H1 (cell line): ENCODE measurements at places on chromosomes 7 and 10.
A peak's percentile ranks its signal among the peaks of the same experiment; 100 is the strongest.

DNA sequence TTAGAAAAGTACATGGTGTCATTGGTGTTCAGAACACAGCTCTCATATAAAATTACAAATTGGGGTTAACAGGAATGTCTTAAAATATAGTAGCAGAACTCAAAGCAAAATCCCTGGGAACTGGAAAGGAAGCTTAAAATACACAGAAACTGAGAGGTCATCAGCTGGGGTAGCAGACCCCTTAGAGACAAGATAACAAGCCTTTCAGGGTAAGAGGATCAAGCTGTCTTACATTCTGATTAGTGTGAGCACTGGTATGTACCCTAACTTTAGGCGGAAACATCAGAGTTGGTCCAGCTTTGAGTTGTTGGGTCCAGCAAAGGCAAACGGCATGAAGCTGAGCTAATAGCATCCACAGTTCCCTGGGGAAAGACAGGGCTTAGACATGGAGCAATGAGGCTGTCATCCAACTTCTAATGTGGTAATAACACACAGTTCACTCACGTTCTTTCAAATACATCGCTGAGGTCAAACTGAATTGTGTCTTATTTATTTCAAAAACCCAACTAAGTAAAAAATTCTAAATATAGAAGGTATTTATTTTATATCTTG, 32.6 kb downstream of the ARHGAP21 start:
- no peaks in the 10 kb centered on the region for H3K27me3 ChIP-seq
- no peak for DNase-seq
- H3K4me1 ChIP-seq = no peaks in the 10 kb centered on the region
- no peak overlapping the region for H3K27ac ChIP-seq
- H3K4me3 ChIP-seq = no peak overlapping the region

DNA sequence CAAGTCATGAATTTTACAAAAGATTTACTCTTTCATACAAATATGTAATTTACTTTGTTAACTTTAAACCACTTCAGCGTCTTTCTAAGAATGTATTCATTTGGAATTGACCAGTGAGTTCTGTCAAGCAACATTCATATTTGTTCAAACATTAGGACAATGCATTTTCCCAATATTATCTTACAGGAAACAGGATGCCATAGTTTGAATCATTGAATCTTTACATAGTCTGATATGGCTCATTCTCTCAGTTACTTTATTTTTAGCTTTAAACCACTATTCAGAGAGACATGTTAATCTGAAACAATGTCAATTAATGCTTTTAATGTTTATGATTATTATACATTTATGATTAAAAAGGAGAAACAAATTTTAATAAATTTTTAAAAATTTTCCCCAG, 21.1 kb upstream of the MEOX2 start:
- DNase-seq = no peak
- H3K4me1 ChIP-seq = no peaks in the 10 kb centered on the region
- H3K27ac ChIP-seq = no peak overlapping the region
- H3K36me3 ChIP-seq = no peaks in the 10 kb centered on the region
- H3K27me3 ChIP-seq = no peaks in the 10 kb centered on the region
- H3K4me3 ChIP-seq = no peak overlapping the region

DNA sequence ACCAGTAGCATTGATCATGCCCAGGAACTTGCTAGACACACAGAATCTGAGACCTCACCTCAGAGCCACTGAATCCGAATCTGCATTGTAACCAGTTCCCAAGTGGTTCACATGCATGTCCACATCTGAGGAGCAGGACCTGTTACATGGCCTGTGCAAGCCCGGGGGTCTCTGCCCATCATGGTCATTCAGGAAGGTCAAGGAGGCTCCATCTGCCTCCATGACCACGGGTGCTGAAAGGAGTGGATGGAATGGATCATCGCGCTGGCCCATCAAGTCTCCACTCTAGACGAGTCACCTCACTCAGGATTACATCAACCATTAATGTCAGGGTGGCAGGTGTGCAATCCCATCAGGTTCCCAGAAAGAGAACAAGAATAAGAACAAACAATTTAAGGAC, 85.8 kb upstream of the ADAM12 start:
- DNase-seq = no peak
- no peak overlapping the region for H3K27ac ChIP-seq
- no peak overlapping the region for H3K4me3 ChIP-seq
- H3K4me1 ChIP-seq = no peaks in the 10 kb centered on the region
- no peaks in the 10 kb centered on the region for H3K36me3 ChIP-seq
- no peaks in the 10 kb centered on the region for H3K27me3 ChIP-seq

DNA sequence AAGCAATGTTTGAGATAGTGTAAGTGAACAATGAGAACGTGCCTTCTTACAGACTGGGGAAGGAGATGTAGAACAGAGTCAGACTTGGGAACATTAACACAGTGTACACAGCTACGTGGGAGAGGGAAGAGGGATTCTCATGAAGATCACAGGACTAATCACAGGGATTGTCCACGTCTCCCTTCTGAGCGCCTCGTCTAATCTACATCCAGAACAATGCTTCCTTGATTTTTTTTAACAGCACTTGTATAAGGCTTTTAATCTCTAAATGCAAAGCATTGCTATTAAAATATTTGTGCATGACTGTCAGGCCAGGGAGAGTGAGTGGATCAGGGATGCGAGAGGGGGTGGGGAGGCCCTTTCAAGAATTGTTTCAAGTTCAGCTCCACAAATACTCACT, 62.7 kb downstream of the MET start:
- no peaks in the 10 kb centered on the region for H3K36me3 ChIP-seq
- H3K4me3 ChIP-seq = no peak overlapping the region
- no peaks in the 10 kb centered on the region for H3K4me1 ChIP-seq
- no peak overlapping the region for H3K27ac ChIP-seq

- peak overlapping the region; percentile 50 for H3K4me3 ChIP-seq
- H3K36me3 ChIP-seq = no peaks in the 10 kb centered on the region
- H3K27me3 ChIP-seq = peaks cover 4% of the 10 kb centered on the region; the same call in 1 of the 2 replicates
- DNase-seq = no peak
- H3K27ac ChIP-seq = no peak overlapping the region
Observed at GRCh38 chr7:92837000-92837749, 802 bp upstream of the CDK6 start.

DNA sequence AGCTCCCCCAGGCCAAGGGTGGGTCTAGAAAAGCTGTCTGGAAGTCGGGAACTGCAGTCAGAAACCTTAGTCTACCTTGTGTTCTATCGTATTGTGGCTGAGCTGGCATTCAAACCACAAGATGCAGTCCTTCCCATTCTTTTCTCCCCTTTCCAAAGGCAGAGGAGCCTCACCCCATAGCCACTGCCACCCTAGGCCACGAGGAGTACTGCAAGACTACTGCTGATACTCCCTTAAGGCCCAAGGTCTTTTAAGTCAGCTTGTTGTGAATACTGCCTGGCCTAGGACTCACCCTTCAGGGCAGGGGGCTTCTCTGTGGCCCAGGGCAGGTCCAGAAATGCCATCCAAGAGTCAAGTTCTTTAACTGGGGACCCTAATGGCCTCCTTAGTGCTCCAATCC, 214.5 kb upstream of the CNTNAP2 start:
- H3K36me3 ChIP-seq = no peaks in the 10 kb centered on the region
- peaks cover 5% of the 10 kb centered on the region for H3K4me1 ChIP-seq
- H3K27ac ChIP-seq = no peak overlapping the region
- H3K27me3 ChIP-seq = no peaks in the 10 kb centered on the region
- no peak for DNase-seq

DNA sequence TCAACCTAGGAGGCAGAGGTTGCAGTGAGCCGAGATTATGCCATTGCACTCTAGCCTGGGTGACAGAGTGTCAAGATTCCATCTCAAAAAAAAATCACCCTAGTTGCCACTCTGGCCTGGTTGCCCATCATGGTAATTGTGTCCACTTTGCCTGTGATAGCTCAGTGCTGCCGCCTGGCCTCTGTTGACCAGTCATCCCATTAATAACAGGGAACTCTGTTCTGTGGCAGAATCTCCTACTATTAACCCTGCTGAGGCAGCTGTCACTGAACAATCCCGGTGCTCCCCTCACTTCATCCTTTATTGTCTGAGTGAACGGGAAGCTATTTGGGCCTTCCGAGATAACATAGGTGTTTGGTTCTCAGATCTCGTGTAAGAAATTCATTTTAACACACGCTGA, 14.6 kb downstream of the ZNF3 start:
- no peaks in the 10 kb centered on the region for H3K4me1 ChIP-seq
- H3K27ac ChIP-seq = no peak overlapping the region
- H3K27me3 ChIP-seq = no peaks in the 10 kb centered on the region

GRCh38 chr7:117043108-117043825, 90.0 kb downstream of the ST7 start:
- no peaks in the 10 kb centered on the region for H3K36me3 ChIP-seq
- H3K4me3 ChIP-seq = no peak overlapping the region
- no peak overlapping the region for H3K27ac ChIP-seq

GRCh38 chr10:124849111-124849773, 47.6 kb downstream of the ABRAXAS2 start:
- H3K36me3 ChIP-seq = no peaks in the 10 kb centered on the region
- H3K4me1 ChIP-seq = no peaks in the 10 kb centered on the region
- no peak for DNase-seq
- H3K27me3 ChIP-seq = no peaks in the 10 kb centered on the region

DNA sequence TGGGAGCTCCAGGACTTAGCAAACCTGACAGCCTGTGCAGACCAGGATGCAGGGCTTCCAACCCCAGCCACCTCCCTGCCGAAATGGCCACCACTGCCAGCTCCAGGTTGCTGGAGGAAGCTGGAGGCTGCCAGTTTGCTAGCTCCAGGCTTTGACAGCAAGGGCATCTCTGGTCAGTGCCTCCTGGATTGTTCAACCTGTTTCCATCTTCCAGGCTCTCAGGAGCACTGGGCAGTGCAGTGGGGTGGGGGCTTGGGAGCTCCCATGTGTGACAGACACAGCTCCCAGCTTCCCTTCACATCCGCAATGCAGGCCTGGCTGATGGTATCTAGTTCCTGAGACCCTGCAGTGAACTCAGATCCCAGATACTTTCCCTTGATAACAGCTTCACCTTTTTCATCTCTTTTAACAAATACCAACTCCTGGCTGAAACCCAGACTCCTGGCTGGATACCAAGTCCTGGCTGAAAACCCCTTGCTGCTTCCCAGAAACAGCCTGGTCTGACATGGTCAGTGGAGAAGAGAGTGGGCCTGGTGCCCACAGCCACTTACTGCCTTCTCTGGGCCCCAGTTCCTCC, 20.8 kb upstream of the RET start:
- DNase-seq = no peak
- H3K27me3 ChIP-seq = no peaks in the 10 kb centered on the region
- no peak overlapping the region for H3K27ac ChIP-seq
- H3K4me1 ChIP-seq = no peaks in the 10 kb centered on the region; the same call in 1 of the 2 replicates
- no peak overlapping the region for H3K4me3 ChIP-seq
- no peaks in the 10 kb centered on the region for H3K36me3 ChIP-seq

DNA sequence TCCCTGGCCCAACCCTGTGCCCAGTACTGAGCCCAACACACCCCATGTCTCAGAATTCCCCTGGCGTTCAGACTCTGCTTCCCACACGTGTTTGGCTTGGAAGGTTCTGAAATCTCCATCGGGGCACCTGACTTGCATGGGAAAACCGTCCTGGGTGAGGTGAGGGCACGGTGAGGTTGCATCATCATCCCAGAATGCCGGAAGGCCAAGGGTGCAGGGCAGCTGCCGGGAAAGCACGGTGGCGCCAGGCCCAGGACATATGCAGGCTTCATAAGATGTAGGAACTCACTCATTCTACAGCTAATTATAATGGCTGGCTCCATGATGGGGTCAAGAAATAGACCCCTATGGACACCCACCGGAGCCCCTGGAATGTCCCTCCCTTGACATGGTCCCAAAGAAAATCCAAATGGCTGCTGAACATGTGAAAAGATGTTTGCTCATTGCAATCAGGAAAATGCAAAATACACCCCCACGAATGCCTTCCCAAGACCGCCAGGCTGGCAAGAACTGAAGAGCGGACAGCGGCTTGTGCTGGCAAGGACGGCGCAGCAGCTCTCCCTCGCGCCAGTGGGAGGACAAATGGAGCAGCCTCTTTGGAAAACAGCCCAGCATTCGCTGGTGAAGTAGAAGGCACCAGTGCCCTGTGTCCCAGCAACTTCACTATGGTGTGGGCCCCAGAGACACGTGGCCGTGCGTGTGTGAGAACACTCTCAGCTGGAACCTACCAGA, 2.3 kb downstream of the KNDC1 start:
- H3K27me3 ChIP-seq = no peaks in the 10 kb centered on the region
- no peak for DNase-seq
- H3K4me1 ChIP-seq = peaks cover 51% of the 10 kb centered on the region
- no peak overlapping the region for H3K4me3 ChIP-seq
- H3K36me3 ChIP-seq = peaks cover 2% of the 10 kb centered on the region; the same call in 1 of the 2 replicates

GRCh38 chr7:35658606-35659201, 36.2 kb downstream of the HERPUD2 start:
- H3K4me3 ChIP-seq = no peak overlapping the region
- H3K27me3 ChIP-seq = no peaks in the 10 kb centered on the region
- no peaks in the 10 kb centered on the region for H3K4me1 ChIP-seq
- DNase-seq = no peak
- no peaks in the 10 kb centered on the region; the same call in 1 of the 2 replicates for H3K36me3 ChIP-seq

DNA sequence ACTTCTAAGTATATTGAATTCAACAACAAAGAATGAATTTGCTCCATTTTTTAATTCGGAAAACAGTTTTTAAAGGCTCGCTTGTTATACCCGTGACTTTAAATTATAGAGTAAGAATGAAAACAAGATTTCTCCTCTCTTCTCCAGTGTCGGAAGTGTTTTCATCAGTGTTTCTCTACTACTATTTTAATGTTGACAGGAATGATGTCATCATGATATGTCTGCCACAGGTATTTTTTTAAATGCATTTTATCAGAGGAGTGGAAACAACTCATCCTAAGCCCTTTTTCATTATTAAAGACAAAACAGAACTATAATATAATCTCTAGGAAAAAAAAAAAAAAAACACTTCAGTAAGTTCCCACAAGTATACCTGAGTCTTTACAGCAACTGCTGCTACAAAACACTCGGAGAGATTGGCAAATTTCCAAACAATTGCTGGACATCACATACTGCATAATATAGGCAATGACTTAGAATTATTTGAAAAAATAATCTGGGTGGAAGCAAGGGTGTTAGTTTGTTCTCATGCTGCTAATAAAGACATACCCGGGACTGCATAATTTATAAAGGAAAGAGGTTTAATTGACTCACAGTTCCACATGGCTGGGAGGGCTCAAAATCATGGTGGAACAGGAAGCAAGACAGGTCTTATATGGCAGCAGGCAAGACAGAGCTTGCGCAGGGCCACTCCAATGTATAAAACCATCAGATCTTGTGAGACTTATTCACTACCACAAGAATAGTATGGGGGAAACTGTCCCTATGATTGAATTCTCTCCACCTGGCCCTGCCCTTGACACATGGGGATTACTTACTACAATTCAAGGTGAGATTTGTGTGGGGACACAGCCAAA, 4.8 kb upstream of the RNF32 start:
- H3K27ac ChIP-seq = no peak overlapping the region
- no peak overlapping the region for H3K4me3 ChIP-seq
- H3K36me3 ChIP-seq = no peaks in the 10 kb centered on the region
- H3K4me1 ChIP-seq = peaks cover 8% of the 10 kb centered on the region; the same call in 1 of the 2 replicates
- peaks cover 6% of the 10 kb centered on the region; the same call in 1 of the 2 replicates for H3K27me3 ChIP-seq
- no peak for DNase-seq

- no peak for DNase-seq
- no peak overlapping the region for H3K27ac ChIP-seq
- H3K4me3 ChIP-seq = no peak overlapping the region
- no peaks in the 10 kb centered on the region for H3K36me3 ChIP-seq
- peaks cover 3% of the 10 kb centered on the region; the same call in 1 of the 2 replicates for H3K4me1 ChIP-seq
Observed at GRCh38 chr10:19412531-19412930, 363.9 kb downstream of the MALRD1 start.
